Progenitor cell of endocrine pancreas (in vitro differentiated cells): ENCODE measurements at places on chromosomes 4 and X. TPM values are rescaled to one million over a fixed set of nuclear protein-coding genes. Genes with fewer than 3 reads are reported as not detected.

NHSL2 gene
- 3.4 and 4.8 TPM in 2 replicates for total RNA-seq

SPANXA2 gene
- not detected in 2 replicates for total RNA-seq

GRCh38 chr4:118249890-118250289 lies 102.9 kb downstream of the PRSS12 start:
- no peak for DNase-seq

GRCh38 chr4:109877400-109877799 lies 29.5 kb downstream of the LRIT3 start:
- DNase-seq: no peak

DNA sequence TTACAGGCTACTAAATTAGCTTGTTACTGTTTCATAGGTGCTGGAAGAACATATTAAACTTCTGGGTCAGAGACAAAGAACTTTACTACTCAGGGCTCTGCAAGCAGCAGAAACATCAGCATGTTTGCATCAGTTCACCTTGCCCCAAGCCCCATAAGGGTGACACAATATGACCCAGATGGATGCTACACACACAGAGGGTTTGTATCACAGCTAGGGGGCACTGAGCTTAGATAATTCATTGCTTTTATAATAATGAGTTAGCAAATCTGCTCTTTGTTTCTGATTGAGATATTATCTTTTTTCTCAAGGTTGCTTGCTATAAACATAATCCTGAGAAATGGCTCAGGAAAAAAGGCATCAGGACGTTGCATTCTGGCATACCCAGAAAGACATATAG lies 4.8 kb upstream of the SYNPO2 start:
- DNase-seq: no peak
